ENCODE measurements at places on chromosomes 2 and 18.

GRCh38 chr18:3368193-3368592, 81.8 kb upstream of the TGIF1 start:
- peak; percentile 8 for DNase-seq

DNA sequence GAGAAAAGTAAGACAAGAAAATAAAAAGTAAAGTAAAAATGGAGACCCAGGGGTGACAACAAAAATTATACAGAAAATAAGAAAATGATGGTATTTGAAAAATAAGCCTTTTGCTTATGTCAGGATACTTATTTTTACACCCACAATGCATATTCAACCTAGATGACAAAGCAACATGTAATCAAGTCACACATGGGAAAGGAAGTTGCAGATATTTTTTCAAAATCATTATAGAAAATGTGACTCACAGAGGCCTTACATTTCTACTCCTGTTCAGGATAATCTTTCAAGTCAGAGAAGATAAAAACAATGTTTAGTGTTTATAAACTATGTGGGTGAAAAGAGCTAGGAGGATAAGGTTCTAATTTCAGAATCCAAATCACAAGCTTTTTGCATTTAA, 275.3 kb upstream of the UBE2E3 start:
- DNase-seq = no peak

DNA sequence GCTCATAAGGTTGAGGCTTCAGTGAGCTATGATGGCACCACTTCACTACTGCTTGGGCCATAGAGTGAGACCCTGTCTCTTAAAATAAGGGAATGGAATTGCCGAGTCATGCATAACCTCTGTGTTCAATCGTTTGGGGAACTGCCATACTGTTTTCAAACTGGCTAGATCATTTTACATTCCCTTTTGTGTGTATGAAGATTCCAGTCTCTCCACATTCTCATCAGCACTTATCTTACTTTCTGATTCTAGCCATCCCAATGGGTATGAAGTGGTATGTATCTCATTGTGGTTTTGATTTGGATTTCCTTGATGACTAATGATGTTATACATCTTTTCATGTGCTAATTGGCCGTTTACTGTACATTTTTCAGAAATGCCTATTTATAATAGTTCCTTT, 23.7 kb downstream of the MARCHF7 start:
- no peak for DNase-seq

- DNase-seq = no peak
These were observed 2.1 kb downstream of the DPYSL5 start for GRCh38 chr2:26850000-26850431.

GRCh38 chr2:219010162-219010756, 17.0 kb upstream of the CRYBA2 start:
- no peak for DNase-seq

DNA sequence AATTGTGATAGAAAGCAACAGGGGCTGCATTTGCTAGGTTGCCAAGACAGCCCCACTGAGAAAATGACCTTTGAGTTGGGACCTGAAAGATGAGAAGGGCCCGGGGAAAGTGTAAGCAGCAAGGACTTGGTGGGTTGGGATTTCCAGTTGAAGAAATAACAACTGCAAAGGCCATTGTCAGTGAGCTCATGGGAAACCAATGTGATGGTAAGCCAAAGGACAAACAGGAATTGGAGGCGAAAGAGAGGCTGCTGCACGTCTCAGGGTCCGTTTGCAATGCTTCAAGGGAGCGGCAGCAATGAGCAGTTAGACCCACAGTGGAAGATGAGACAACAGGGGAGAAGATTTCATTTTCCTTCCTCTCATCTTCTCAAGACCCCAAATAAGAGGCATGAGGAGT, 51.5 kb upstream of the RGPD4 start:
- no peak for DNase-seq

- peak; percentile 11 for DNase-seq
These were observed 127.7 kb downstream of the DTNA start for GRCh38 chr18:34837769-34838272.

DNA sequence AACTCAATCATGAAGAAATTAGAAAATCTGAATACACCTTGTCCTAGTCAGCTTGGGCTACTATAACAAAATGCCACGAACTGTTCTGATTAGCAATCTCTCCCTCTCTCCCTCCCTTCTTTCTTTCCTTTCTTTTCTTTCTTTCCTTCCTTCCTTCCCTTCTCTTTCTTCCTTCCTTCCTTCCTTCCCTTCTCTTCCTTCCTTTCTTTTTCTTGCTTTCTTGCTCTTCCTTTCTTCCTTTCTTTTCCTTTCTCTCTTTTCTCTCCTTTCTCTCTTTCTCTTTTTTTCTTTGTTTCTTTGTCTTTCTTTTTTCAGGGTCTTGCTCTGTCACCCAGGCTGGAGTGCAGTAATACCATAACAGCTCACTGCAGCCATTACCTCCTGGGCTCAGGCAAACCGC, 23.6 kb upstream of the EMILIN2 start:
- DNase-seq = no peak

- no peak for DNase-seq
These were observed 117.9 kb downstream of the HAUS1 start for GRCh38 chr18:46222093-46222492.
